ENCODE measurements at places on chromosomes 16 and 17.

- DNase-seq: no peak
These were observed 8.7 kb upstream of the FLYWCH2 start for GRCh38 chr16:2874032-2874911.

- DNase-seq: no peak
These were observed 144.3 kb downstream of the MAP2K6 start for GRCh38 chr17:69558796-69559195.

GRCh38 chr16:4976611-4977145, 18.5 kb downstream of the SEC14L5 start:
- DNase-seq: no peak

GRCh38 chr17:78058001-78058400, 70.6 kb downstream of the TMC6 start:
- DNase-seq: no peak

DNA sequence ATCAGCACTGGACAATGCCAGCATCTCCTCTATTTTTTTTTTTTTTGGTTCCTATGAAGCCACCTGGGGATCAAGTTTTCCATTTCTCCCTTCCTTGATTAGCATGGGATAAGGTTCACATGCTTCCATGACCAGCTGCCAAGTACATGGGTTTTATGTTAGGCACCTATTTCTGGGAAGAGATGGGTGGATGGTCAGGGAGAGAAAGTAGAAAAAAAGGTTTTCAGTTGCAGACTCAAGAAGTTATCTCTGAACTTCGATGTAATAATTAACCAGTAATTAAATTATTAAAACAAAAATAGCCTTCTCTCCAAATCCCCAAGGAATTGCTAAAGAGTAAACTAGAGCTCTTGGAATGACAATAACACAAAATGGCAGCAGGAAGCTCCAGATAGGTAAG, 164.9 kb upstream of the MAF start:
- DNase-seq: no peak

DNA sequence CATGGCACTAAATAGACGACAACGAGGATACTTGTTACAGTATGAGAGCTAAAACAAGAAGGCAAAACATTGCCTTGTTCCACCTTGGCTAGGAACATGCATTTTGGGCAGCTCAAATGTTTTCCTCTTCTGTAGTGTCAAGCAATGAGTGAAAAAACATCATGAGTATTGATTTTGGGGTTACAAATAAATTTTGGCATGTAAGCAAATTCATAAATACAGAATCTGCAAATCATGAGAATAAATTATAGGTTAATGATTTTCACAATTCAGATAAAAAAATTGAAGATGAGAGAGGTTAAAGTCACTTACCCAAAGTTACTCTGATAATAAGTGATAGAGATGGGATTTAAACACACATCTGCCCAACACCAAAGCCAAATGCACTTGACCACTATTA, 28.4 kb upstream of the NUFIP2 start:
- DNase-seq: no peak

DNA sequence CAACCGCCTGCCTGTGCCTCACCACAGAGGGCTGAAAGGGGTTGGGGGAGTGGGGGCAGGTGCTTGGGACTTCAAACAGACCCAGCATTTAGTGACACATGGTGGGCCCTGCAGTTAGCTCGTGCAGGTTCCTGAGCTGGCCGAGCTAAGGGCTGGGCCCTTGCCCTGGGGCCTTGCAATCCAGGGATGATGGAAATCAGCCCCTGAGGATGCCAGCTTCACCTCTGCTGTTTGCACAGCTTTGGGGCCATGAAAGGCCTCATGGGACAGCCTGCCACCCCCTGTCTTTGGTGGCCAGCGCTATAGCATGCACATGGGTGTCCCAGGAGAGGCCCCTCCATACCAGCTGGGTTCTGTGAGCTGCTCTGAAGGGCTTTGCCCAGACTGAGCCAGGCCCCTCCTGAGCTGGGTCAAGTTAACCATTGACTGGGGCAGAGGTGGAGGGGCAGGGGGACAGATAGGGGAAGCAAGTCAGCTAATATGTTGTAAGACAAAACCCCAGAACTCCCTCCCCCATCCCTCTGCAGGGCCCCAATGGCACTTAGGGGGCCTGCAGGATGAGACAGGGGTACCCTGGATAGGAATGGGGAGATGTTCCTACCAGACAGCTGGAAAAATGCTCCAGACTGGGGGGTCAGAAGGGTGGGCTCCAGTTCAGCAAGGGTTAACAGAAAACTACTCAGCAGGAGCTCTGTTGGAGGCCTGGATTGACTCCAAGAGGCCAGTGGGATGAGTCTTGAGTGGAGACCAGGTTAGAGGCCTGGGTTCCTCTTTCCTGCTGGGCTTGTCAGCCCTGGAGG, 692 bp downstream of the PRR15L start:
- DNase-seq: no peak

GRCh38 chr17:57676543-57676942, 68.6 kb downstream of the CCDC182 start:
- DNase-seq: no peak
